ENCODE measurements at places on chromosomes 3 and 15.

- no peak for DNase-seq
These were observed 376.8 kb downstream of the NLGN1 start for GRCh38 chr3:173774294-173774693.

GRCh38 chr15:44813231-44813630 is 76.9 kb downstream of the TRIM69 start:
- DNase-seq, result no peak

GRCh38 chr3:31495971-31496665 is 36.6 kb upstream of the STT3B start:
- DNase-seq, result no peak

- DNase-seq, result no peak
These were observed 9.1 kb downstream of the RAB43 start for GRCh38 chr3:129112308-129113052.

- DNase-seq, result peak; percentile 23
These were observed 24.4 kb downstream of the TP63 start for GRCh38 chr3:189655617-189656016.

- peak; percentile 95 for DNase-seq
These were observed at the start of gene PCLAF for GRCh38 chr15:64381000-64381751. Gene PCLAF, minus strand, starts transcription at chr15:64381441. Its CDS starts 70 bp downstream, at chr15:64381371.

- no peak for DNase-seq
These were observed 63.1 kb upstream of the UBE3A start for GRCh38 chr15:25501828-25502446.

GRCh38 chr15:75214293-75215096 is 12.8 kb downstream of the C15orf39 start:
- DNase-seq, result no peak

All from GM10248 (cell line).